ENCODE measurements at places on chromosomes 1 and 21.
A peak's percentile ranks its signal among the peaks of the same experiment; 100 is the strongest.

- DNase-seq = no peak
Measured at GRCh38 chr1:115609021-115609420, 32.7 kb upstream of the VANGL1 start.

DNA sequence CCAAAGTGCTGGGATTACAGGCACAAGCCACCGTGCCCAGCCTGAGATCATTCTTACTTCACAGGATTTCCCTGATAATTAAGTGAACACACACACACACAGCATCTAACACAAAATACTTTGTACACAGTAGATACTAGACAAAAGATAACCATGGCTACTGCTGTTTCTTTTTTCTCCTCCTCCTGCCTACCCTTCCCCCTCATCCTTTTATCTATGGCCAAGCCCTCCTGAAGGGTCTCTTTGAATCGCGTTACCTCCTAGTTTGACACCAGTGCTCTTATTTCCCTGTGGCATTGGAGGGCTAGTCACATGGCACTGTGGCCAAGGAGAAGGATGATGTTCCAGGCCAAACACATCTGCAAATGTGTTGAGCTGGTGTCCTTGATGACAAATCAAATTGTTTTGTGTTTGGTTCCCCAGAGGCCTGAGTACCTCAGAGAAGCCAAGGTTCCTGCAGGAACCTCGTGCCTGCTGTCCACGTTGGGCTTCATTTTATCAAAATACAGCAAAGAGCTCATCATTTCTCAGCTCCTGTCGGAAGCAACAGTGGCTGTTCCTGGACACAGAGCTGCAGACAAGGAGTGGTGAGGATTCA lies 20.6 kb downstream of the NDUFS5 start:
- no peak for DNase-seq

GRCh38 chr1:59057211-59057694 lies 239.6 kb upstream of the FGGY start:
- DNase-seq = no peak

GRCh38 chr1:172338295-172338735 lies 82.2 kb upstream of the C1orf105 start:
- DNase-seq = peak; percentile 43

- no peak for DNase-seq
Measured at GRCh38 chr1:175390081-175390481, 197.5 kb upstream of the KIAA0040 start.

- DNase-seq = no peak
Measured at GRCh38 chr1:196400478-196401451, 207.5 kb downstream of the KCNT2 start.

DNA sequence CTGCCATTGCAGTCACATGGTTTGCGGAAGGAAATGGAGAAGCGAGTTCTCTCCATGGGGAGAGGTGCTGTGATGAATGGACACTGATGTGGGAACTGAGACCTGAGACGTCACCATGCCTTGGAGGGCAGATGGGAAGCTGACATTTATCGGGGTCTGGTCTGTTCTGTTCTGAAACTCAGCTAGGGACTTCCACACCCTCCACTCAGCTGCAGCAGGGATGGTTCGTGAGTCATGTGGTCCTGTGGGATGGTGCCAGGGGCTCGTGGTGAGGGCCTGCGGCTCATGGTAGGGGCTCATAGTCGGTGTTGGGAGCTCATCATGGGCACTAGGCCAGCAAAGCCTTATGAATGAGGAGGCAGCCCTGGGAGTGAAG lies 6.1 kb downstream of the GPR137B start:
- no peak for DNase-seq

GRCh38 chr1:172117800-172118199 lies 276.5 kb downstream of the DNM3 start:
- DNase-seq = no peak

DNA sequence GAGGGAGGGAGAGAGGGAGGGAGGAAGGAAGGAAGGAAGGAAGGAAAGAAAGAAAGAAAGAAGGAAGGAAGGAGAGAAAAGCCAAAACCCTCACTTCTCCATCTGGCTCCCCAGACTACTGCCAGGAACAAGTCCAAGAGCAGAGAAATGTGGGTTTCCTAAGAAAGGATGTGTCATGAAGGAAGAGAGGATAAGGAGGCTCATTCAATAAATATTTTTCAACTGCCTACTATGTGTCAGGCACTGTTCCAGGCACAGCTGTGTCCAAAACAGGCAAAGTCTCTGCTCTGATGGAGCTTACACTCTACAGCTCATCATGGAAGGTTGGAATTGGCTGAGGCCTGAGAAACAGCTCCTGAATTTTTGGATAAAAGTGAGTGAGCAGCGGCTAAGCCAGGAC lies 42.6 kb upstream of the ATP2B4 start:
- DNase-seq = no peak

DNA sequence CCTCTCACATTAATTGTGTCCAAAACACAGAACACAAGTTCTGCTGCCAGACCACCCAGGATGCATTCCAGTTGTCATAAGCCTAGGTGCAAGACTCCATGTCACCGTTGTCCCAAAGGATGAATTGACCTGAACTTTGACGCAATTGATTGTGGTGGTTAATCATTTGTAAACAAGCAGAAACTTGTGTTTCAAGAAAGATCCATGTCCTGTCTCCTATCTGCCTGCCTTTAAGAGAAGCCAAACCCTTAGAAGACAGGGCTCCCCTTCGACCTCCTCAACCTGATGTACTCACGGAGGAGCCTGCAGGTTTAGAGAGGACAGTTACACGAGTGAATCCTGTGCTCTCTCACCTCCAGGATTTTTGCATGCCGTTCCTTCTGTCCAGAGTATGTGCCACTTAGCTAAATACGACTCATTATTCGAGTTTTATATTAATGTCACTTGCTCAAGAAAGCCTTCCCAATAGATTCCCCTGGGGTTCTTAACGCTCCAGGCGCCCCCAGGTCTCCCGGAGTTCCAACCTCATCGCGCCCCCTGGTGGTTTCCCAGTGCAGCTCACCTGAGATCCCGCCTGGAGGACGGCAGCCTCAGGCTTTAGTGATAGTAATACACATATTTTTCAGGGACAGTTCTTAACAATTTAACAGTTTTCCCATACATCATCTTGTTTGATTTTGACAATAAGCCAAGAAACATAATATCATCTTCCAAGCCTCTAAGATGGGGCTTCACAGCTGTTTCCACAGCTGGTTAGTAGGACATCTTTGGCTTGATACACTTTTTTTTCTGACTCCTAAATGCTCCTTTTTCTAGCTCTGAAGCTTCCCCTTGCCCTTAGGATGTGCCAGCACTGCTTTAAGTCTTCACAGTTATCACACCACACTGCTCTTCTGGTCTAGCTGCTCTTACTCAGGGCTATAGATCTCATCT lies 2.4 kb upstream of the C8B start:
- no peak for DNase-seq

GRCh38 chr1:6704746-6705145 lies 3.1 kb upstream of the DNAJC11 start:
- no peak for DNase-seq

- no peak for DNase-seq
Measured at GRCh38 chr1:37476087-37476452, 1.7 kb downstream of the ZC3H12A start.

DNA sequence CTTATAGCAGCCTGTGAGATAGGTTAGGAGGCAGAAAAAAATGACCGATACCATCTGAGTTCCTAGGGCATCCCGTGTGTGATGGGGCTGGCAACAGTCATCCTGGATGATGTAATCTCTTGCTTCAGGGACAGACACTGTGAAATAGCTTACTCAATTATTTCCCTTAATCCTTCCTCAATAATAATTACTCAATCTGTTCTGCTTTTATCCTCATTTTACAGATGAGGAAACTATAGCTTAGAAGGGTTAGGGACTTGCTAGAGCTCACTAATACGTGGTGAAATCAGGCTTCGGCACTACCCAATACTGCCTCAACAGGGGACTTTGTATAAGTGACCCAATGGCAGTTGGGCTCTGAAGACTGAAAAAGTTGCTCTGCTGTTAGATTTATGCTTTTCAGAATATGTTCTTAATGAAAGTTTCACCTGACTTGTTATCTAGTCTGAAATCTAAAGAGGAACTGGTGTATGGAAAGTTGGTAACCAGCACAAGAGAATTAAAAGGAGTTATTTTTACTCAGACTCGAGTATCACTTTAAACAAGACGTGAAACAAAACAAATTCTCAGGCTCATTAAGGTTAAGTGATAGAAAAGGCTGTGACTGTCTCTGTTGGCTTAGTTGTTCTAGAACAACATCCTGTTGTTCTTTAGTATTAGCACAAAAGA lies 14.4 kb downstream of the CD55 start:
- DNase-seq = no peak

DNA sequence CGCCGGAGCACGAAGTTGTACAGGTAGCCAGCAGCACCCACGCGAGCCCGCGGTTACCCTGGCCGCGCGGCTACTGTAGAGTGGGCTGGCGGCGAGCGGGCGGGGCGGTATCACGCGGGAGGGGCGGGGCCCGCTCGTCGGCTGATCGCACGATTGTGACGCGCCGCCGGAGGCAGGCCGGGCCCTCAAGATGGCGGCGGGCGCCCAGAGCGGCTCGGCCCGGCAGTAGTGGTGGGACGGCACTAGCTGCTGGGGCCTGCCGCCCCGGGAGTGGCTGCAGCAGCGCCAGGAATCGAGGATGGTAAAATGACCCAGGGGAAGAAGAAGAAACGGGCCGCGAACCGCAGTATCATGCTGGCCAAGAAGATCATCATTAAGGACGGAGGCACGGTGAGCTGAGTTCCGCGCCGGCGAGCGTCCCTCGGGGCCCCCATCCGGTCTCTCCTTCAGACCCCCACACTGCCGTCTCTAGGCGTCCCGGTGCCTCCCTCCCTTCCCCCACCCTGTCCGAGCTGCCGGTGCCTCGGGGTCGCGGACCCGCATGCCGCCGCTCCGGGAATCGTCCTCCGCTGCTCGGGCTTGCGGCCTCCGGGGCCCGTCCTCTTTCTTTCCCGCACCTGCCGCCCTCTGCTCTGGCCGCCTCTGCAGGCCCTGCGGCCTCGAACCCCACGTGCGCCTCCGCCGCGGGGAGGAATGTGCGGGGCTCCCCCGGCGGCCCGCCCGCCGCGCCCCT lies 68.3 kb downstream of the SLC35A3 start:
- DNase-seq = peak; percentile 90

DNA sequence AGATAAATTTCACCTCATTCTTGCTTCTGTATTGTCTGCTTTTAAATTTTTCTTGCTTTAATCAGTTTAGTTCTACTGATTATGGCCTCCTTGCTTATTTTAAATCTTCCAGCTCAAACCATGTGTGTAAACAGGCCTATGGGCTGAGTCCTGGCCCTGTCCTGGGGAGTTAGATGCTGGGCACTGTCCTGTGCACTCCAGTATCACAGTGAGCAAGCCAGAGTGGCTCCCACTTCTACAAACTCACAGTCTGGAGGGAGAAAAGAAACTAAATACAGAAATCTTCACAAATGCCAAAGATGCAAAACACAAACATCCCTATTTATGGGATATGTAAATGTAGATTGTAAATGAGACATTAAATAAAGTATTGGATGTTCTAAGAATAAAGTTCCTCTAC lies 101.1 kb upstream of the POGK start:
- DNase-seq = no peak
